ENCODE measurements at places on chromosomes 7 and 10.

- DNase-seq, result no peak
Measured at GRCh38 chr10:126408953-126409641, 20.8 kb upstream of the ADAM12 start.

- DNase-seq, result no peak
Measured at GRCh38 chr10:69418052-69418752, 1.5 kb upstream of the TACR2 start.

DNA sequence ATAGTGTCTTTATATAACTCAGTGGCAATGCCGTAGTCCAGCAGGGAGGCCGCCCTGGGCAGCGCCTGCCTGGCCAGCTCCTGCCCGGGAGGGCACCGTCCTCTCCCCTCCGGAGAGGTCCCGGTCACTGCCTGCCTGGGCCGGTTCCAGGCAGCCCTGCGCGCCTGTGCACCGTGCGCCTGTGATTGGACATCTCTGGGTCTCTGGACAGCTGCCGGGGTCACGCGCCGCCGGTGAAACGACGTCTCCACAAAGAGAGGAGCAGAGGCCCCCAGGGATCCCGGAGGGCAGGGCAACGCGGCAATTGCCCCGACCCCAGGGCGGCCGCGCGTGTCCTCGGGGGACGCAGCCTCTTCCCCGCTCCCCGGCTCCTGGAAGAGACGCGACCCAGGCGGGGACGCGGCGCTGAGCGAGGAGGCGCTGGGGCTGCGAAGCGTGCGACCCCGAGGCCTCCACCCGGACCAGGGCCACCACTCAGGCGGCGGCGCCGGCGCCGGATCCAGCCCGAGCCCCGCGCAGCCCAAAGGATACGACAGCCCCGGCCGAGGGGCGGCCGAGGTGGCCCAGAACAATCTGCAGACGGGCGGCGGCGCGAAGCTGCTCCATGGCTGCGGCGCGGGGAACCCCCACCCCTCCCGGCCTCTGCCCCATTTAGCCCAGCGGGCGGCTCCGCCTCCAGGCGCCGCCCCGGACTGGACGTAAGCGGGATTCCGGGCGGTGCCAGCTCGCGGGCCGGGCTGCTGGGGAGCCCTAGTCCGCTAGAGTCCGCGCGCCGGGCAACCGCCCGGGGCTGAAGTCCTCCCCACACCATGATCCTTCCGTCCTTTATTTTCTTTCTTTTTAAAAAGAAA is at the start of gene PHYH:
Gene PHYH (minus strand): TSS at position 628 of the 851 bp plus-strand sequence. CDS start 22 bp downstream, at position 606.
- peak; percentile 61 for DNase-seq

GRCh38 chr7:34133356-34133982 is 228.1 kb downstream of the BMPER start:
- DNase-seq, result no peak

DNA sequence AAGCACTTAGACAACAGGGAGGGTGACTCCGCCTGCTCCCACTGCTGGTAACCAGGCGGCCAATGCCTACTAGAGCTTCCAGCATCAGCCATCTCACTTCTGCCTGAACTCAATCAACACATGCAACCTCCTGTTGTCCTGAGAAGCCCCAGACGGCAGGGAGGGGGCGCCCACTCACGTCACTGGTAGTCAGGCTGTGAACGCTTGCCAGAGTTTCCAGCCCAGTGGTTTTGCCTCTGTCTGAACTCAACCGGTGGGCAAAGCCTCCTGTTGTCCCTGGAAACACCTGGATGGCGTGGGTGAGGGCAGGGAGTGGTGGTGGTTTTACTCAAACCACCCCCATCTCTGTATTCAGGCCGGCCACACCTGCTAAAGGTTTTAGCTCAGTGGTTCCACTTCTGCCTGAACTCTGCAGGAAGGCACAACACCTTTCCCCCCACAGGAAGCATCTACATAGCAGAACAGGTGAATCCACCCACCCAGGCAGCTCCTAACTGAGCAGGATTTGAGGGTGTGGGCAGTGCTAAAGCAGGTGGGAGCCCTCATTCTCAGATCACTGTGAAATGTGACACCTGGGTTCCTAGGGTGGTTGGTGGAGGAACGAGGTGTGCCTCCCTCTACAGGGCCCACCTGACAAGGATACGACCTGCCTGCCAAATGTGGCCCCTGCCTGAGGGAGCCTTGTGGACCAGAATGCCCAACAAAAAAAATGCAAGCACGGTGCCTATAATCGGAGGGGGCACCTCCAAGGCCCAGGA is 563.0 kb upstream of the SEMA3D start:
- DNase-seq, result no peak

Measured in stimulated activated CD8-positive, alpha-beta memory T cell treated with anti-CD3 and anti-CD28 coated beads, Interleukin-7, amount 100 ng/mL, for 1 hour (primary cell).